Astrocyte (in vitro differentiated cells and primary cell): ENCODE measurements at places on chromosomes 2 and 18.

GRCh38 chr2:29749041-29749440 is 172.3 kb downstream of the ALK start:
- DNase-seq, result peak; percentile 22

DNA sequence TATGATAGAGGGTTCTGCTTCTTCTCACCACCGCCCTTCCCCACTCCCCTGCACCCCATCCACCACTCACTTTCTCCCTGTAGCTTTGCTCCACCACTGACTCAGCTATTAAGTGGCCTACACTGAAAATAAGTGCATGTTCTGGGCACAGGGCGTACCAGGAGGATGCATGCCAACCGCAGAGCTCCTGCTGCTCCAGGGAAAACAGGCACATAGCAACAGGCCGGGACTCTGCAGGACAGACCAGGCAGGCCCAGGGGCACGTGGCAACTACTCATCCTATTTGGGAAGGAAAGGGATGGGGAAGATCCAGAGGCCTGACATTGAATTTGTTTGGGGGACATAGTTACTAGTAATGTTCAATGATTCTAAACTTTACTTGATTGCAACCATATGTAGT is 28.4 kb downstream of the ARL4C start:
- no peak for DNase-seq

DNA sequence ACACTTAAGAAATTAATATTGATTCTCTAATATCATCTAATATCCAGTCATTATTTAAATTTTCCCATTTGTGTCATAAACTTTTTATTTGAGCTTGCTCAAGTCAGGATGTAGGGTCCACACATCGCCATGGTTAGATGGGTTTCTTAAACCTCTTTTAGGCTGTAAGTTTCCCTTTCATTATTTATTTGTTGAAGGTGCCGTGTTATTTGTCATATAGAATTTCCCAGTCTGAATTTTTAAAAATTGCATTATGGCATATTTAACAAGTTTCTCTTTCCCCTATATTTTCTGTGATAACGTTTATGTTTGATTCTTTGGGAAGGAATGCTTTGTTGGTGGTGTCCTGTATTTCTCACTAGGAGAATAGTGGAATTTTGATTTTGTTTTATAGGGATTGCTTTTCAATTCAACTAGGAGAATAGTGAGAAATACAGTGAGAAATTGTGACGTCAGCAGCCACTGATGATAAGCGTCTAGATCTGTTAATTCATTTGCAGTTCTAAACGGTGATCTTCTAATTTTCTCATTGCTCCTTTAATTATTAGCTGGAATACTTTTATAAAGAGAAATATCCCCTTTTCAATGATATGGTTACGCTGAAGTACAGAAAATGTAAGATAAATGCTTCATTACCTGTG is 44.6 kb upstream of the AAK1 start:
- no peak for DNase-seq

GRCh38 chr18:54192900-54193299 is 31.6 kb downstream of the MBD2 start:
- DNase-seq, result no peak

- DNase-seq, result no peak
These were observed 187.4 kb downstream of the CCDC102B start for GRCh38 chr18:68985172-68985820.

- no peak for DNase-seq
These were observed 28.9 kb upstream of the IER3IP1 start for GRCh38 chr18:47204908-47205522.

DNA sequence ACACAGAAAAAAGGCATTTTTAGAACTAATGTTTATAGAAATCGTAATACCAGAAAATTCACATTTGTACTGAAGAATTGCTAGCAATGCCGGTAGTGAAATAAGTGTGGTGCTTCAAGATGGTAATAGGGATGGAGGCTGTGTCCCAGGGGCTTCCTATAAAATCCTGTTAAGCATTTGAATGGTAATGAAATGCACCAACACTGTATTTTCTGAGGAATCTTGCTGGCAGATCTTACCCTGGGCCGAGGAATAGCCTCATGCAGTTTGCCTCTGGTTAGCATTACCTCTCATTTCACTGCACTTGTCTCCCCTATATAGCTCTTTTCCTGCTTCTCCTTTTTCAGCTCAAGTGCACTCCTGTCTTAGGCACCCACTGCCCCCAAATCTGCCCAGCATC is 501.6 kb upstream of the NRP2 start:
- DNase-seq, result no peak

DNA sequence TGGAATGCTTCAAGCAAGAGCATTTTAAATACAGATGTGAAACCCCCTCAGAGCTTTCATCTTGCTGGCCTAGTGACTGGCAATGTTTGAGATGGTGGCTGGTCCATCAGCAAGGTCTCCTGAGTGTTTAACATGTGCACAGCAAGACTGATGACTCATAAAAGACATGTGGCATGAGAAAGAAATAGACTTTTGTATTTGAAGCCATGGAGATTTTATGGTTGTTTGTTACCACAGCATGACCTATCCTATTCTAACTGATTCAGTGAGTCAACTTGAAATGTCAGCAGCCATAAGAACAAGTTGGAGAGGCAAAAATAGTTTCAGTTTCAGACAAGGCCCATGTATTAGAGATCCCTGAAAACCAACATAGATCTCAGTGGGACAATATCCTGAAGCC is 154.7 kb upstream of the LYPD1 start:
- DNase-seq, result peak; percentile 68

DNA sequence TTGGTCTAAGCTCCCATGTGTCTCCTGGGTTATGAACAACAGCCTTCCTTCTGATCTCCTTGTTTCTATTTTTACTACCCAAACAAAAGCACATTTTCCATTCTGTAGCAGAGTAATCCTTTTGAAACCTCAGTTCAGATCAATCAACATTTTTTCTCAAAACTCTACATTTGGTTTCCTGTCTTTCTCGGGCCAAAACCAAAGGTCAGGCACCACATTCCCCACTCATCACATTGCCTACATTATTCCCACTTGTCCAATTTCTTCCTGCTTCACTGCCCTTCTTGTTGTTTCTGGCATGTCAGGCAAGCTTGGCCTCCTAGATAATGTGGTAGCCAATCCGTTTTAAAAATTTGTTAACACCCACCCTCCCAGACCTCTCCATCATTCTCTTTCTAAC is 196.8 kb downstream of the PPP1R1C start:
- peak; percentile 94 for DNase-seq

- DNase-seq, result peak; percentile 54
These were observed 214.8 kb downstream of the ATAD2B start for GRCh38 chr2:23711979-23712755.

DNA sequence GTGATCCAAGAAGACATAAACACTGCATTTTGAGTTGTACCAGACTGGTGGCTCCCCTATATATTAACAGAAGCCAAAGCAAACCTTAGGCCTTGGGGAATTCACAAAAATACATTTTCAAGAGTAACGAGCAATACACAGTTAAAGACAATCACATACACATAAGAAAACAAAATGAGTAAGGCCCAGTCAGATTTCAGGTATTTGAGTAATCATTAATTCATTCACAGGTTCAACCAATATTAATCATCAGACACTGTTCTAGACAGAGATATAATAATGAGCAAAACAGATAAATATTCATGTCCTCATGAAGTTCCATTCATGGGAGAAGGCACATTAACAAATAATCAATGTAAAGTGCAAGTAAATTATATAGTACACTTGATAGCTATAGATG is 9.6 kb downstream of the STPG4 start:
- DNase-seq, result no peak

- DNase-seq, result no peak
These were observed 5.3 kb downstream of the AGFG1 start for GRCh38 chr2:227477291-227477690.

DNA sequence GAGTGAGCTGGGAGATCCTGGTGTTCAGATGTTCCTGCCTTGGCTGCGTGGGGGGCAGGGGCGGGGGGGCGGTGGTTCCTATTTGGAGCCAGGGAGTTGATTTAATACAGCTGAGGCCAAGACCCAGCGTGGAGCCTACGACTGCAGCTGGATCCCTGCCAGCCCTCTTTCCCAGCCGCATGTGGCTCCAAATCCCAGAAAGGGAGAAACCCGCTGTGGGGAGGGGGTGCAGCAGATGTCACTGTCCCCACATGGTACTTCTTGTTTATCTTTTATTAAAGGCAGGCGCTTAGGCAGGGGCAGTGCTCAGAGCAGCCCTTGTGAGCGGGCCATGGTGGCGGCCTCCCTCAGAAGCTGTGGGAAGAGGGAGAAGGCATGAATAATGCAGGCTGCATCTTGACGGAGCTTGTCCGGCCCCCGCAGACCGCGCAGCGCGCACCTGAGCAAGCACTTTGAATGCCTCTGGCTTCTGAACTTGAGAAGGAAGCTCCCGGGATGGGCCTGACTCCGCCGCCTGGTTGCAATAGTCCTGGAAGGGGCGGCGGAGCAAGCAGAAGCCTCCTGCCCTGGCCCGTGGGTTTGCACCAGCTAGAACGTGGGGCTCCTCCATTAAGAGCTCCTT is 112.1 kb downstream of the GLI2 start:
- no peak for DNase-seq

DNA sequence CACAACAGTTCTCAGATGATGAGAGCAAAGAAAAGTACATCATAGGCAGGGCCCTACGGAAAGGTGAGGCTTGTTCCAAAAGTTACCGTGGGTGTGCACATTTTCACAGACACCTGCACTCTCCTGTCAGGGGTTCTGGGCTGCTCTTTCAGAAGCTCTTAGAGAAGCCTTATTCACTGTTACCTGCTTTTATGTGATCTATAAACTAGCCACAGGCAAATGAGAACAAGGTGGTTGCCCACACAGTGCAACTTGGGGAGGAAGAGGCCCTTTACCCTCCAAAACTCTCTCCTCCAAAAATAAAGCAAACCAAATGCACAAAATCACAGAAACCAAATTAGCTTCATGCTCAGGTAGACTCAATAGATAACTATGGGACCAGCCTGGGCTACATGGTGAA is 11.1 kb upstream of the CUL3 start:
- DNase-seq, result no peak

GRCh38 chr2:154882725-154883124 is 184.2 kb downstream of the KCNJ3 start:
- no peak for DNase-seq

- no peak for DNase-seq
These were observed 82.3 kb downstream of the UPP2 start for GRCh38 chr2:158184001-158184400.

- DNase-seq, result peak; percentile 95
These were observed 139.0 kb downstream of the DDX1 start for GRCh38 chr2:15730545-15731212.

GRCh38 chr2:231556981-231557380 is 26.7 kb upstream of the NMUR1 start:
- no peak for DNase-seq

- no peak for DNase-seq
These were observed 94.8 kb downstream of the PLB1 start for GRCh38 chr2:28590496-28591301.

DNA sequence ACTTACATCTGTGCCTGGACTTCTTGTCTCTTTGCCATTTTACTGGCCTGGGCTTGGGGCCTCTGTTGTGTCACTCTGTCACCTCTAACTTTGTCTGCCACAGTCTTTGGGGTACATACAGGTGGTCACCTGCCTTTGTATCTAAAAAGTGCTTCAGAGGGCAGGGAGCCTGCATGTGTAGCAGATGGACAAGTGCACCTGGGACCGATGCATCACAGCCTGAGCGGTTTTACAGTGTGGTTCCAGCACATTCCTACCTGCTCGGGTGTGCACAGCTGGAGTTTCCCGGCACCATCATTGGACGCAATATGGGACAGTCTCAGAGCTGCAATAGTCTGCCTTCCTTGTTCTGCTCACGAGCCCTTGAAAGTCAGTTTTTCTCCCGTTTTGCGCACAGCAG is 249.8 kb upstream of the RAB12 start:
- no peak for DNase-seq

- peak; percentile 7 for DNase-seq
These were observed 52.2 kb downstream of the EIF2AK3 start for GRCh38 chr2:88575051-88575450.

- peak; percentile 20 for DNase-seq
These were observed 266.7 kb downstream of the METTL4 start for GRCh38 chr18:2304378-2305175.
